Fibroblast of pulmonary artery (primary cell): ENCODE measurements at places on chromosomes 13 and 19.

- DNase-seq, result no peak
These were observed 1.1 kb downstream of the ZNF444 start for GRCh38 chr19:56142087-56142787.

DNA sequence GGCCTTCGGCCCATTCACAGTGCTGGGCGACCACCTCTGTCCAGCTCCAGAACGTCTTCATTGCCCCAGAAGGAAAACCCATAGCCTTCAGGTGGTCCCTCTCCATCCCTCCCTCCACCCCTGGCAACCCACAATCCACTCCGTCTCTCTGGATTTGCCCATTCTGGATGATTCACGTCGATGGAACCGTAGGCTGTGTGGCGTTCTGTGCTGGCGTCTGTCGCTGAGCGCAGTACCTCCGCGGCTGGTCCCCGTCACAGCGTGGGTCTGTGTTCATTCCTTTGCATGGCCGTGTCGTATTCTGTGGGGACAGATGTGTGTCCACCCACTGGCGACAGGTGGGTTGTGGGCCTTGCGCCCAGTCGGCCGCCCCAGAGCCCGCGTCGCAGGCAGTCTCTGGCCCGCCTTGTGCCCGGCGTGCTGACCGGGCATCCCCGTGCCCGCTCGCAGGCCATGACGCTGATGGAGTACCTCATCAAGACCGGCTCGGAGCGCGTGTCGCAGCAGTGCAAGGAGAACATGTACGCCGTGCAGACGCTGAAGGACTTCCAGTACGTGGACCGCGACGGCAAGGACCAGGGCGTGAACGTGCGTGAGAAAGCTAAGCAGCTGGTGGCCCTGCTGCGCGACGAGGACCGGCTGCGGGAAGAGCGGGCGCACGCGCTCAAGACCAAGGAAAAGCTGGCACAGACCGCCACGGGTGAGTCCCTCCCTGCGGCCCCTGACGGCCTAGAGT lies 10.1 kb downstream of the EPN1 start:
- DNase-seq, result no peak

DNA sequence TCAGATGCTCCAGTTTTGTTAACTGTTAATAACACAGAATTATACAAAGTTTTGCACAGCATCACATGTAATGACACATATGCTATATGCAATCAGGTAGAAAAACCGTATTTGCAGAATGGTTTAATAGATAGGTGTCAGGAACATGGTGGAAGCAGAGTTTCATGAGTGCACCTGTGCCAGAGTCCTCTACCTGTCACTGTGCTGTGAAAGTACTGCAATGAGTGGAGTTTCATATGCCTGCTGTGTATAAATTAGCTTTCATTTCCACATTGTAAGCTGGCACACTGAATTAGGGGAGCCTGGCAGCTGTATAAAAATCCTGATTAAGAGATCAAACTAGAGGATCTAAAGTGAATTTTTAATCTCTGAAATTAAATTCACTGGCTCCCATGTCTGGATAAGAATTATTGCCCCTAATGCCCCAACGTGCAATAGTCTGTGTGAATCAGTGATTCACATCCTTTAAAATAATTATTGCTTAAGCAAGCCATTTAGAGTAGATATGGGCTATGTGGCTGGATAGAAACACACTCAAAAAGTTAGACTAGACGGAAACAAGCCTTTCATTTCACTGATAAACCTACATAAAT lies 8.5 kb upstream of the EEF1AKMT1 start:
- DNase-seq, result no peak

DNA sequence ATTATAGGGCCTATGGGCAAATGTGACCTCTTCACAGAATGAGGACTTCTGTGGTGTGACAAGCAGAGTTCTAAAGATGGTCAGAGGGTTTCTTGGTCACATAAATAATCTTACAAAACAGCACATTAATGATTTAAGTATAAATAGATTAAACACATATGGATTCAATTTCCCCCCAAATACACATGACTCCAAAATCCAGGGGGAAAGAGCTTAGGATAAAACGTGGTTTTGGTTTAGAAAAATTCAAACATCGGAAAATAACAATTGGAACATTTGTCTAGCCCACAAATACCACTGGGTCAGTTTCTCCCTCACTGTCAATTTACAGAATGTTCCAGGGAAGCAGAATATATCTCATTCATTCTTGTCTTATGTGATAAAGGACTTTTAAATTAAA lies 283.1 kb downstream of the COG6 start:
- no peak for DNase-seq

DNA sequence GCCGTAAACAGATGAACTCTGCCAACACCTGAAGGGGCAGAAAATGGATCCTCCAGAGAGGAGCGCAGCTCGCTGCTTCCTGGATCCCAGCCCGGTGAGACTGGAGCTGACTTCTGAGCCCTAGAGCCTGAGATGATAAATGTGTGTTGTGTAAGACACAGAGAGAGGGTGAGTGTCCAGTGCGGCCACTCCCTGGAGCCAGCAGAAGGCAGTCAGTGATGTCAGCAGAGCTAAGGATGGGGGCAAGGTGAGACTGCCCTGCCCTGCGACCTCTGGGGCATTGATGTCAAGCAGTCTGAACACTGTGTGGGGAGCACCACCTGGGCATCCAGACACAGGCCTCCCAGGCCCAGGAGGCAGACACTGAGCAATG lies 9.7 kb upstream of the SLC35E1 start:
- DNase-seq, result no peak

DNA sequence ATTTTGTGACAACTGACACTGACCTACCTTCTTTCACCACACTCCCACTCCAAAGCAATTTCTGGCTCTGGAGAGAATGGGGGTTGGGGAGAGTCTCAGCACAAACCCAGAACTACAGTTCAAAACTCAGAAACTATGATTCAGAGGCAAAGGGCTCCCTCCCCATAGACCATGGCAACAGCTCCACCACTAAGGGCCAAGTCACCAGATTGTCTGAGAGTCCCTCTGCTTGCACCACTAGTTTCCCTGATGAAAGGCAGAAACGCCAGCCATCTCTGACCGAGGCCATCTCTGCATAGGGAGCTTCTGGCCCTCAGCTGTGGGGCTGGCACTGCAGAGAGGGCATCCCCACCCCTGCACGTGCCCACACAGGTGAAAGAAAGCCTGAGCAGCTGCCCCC lies 112.4 kb upstream of the VSTM2B start:
- no peak for DNase-seq

DNA sequence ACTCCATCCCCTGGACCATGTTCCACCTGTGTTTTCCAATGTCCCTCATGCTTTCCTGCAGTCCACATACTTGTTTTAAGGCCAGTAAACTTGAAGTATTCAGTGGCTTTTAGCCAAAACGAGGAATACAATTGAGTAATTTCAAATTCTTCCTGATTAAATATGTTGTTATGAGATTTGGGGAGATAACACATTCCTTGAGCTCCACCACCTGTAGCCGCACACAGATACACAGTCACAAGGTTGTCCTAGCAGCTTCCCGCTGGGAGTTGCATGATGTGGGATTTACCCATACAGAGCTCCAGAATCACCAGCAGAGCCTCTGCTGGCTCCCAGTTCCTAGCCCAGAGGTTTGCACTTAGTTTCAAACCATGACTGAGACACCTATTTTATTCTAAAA lies 53.6 kb upstream of the FRY start:
- no peak for DNase-seq

GRCh38 chr13:84431646-84432045 lies 549.4 kb upstream of the SLITRK1 start:
- peak; percentile 47 for DNase-seq

DNA sequence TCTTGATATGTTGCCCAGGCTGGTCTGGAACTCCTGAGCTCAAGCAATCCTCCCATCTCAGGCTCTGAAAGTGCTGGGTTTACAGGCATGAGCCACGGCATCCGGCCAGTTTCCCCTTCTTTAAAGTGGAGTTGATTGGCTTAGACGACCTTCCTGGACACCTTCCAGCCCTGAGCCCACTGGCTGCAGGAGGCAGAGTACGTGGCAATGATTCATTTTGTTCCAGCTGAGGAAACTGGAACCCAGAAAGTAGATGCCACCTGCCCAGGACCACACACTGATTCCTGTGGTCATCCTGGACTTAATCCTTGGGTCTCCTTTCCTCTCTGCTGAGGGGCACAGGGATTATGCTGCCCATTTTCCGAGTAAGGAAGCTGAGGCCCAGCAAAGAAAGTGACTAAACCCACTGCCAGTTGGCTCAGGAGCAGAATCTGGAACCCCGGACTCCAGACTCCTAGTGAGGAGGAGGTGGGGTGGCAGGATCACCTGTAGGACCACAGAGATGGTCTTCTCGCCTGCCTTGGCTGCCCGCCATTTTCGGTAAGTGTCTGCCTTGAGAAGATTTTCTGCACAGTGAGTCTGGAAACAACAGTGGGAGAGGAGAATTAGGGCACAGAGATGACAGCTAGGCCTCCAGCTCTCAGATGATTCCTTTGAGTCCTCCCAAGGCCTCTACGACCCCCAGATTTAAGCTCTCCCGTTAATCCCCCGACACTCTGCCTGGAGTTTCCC lies 737 bp downstream of the XRCC1 start:
- no peak for DNase-seq
